ENCODE measurements at places on chromosomes 6 and 20.
A peak's percentile ranks its signal among the peaks of the same experiment; 100 is the strongest.

DNA sequence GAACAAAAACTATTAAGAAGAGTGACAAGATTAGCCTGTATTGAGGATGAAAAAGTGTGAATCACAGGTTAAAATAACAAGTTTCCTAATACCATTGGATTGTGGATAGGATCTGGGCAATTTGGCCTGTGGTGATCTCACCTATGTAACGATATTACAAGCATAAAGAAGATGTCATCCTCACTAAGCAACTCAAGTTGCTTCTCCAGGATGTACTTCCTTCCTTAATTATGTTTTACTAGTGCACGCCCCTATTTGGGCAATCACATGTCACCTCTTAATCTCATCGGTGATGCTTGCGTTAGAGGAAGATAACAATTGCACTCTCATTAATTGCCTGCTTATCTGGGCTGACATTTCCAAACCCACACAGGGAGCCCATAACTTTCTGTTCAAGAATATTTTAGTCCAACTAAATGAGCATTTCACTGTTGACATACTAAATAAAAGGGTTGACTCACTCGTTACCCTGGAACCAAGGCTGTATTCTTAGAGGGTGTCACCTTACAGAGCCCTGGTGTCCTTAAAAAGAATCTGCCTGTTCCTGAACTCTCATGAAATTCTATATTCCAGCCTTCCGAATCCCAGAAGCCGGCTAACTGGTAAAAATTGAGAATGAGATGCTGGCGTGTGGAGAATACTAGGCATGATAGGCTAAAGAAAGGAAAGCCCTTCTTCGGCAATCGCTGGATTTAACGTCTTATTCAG, 88.2 kb upstream of the ATXN1 start:
- DNase-seq: peak; percentile 53

DNA sequence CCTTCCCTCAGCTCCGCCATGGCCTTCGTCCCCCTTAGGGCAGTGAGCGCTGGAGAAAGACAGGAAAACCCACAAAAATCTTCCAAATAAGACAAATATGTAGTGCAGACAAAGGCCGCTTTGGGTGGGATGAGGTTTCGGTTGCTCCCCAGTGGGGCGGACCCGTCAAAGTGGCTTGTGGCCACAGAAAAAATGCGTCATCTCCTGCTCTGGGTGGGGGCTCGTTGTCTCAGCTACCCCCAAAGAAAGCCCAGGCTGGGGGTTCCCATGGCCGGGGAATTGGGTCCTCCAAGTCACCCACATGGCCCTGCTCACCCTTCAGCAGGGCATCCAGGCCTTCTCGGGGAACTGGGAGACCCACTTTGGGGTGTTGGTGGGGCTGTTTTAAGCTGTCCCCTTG, 21.9 kb upstream of the SCUBE3 start:
- no peak for DNase-seq

GRCh38 chr6:112909781-112910180, 562.7 kb downstream of the RFPL4B start:
- DNase-seq: no peak

GRCh38 chr20:2228926-2229325, 66.9 kb upstream of the TGM3 start:
- DNase-seq: no peak

GRCh38 chr6:41748102-41748477, 893 bp upstream of the PGC start:
- no peak for DNase-seq

- no peak for DNase-seq
These were observed 299.1 kb downstream of the FOXC1 start for GRCh38 chr6:1908784-1909183.
